ENCODE measurements at places on chromosomes 3 and 15.

DNA sequence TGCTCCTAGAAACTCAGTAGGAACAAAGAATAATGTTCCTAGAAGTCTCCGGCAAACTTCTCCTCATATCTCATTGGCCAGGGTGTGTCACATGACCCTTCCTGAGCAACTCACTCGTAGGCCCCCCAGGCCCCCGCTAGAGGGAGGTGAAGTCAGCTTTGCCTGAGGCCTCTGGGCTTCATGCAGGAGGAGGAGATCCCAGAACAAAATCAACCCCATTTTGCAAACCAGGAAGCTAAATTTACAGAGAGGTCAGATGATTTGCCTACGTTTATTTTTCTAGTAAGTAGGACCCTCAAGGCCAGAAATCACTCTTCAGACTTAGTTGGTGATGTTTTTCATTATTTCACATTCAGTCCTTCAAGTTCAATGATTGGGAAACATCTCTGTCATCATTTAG lies 99.1 kb downstream of the SSR3 start:
- no peak for DNase-seq

- DNase-seq, result no peak
Measured at GRCh38 chr3:140270329-140270728, 335.3 kb downstream of the CLSTN2 start.

- no peak for DNase-seq
Measured at GRCh38 chr3:156150434-156151066, 30.2 kb downstream of the KCNAB1 start.

GRCh38 chr15:69491038-69491505 lies 38.5 kb downstream of the RPLP1 start:
- DNase-seq, result no peak
